ENCODE measurements at places on chromosomes 2 and 18.

- H3K36me3 ChIP-seq = no peaks in the 10 kb centered on the region
- no peak overlapping the region for H3K27ac ChIP-seq
- H3K4me1 ChIP-seq = no peaks in the 10 kb centered on the region
- H3K4me3 ChIP-seq = no peak overlapping the region
- DNase-seq = no peak
These were observed 278.8 kb downstream of the RND3 start for GRCh38 chr2:150208689-150209088.

DNA sequence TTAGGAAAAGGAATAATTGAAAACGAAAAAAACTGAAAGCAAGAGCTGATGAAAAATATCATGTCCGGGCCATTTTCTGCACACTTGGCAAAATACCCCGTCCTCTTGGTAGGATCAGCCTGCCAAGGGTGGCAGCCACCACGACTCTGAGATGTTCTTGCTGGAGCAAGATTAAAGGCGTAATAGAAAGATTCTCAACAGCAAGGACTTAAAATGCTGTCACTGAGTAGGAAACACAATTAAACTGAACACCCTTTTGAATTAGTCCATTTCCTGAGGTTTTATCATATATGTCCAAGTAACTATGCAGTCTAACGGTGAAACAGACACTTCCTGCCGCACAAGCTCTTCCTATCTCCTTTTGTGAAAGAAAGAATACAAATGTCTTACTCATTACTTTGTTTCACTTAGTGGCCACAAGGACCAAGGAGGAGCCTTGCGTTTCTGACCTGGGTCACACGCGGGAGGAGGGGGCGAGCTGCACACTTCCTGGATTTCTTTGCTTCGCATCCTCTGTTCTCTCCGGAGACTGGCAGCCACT is 222.7 kb downstream of the PIEZO2 start:
- H3K4me3 ChIP-seq = no peak overlapping the region
- no peaks in the 10 kb centered on the region for H3K27me3 ChIP-seq
- no peak overlapping the region for H3K27ac ChIP-seq
- no peak for DNase-seq
- no peaks in the 10 kb centered on the region for H3K4me1 ChIP-seq
- no peaks in the 10 kb centered on the region for H3K36me3 ChIP-seq

- no peak overlapping the region for H3K27ac ChIP-seq
- H3K36me3 ChIP-seq = no peaks in the 10 kb centered on the region
- no peaks in the 10 kb centered on the region for H3K4me1 ChIP-seq
- no peak overlapping the region for H3K4me3 ChIP-seq
These were observed 418.3 kb upstream of the CYRIA start for GRCh38 chr2:17083902-17084301.

DNA sequence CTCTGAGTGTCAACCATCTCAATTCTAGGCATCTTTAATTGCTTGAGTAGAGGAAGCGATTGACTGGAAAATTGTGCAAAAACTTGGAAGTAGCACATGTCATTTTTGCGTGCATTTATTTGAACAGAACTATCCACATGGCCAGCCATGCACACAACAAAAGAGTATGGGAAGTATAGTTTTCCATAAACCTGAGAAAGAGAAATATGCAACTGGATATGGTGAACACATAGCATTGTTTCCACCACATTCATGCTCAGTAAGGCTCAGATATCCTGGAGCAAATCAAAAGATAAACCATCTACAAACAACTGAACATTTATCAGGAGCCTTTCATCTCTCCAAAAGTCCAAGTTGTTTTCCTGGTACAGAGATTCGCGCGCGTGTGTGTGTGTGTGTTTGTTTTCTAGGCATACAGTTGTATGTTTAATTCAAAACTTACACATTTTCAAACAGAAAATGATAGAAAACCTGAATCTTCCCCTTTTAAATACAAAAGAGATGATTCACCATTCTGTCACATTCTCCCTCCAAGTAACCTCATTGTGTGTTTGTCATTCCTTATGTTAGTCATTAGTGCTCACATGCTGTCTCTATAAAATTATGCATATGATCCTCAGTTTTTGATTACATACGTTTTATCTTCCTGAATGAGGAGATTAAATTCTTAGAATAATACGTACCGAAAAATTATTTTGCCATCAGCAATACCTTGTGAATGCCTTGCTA is 780.4 kb upstream of the NRXN1 start:
- no peak overlapping the region for H3K4me3 ChIP-seq
- no peak overlapping the region for H3K27ac ChIP-seq
- no peaks in the 10 kb centered on the region for H3K27me3 ChIP-seq
- no peaks in the 10 kb centered on the region for H3K4me1 ChIP-seq
- no peak for DNase-seq

DNA sequence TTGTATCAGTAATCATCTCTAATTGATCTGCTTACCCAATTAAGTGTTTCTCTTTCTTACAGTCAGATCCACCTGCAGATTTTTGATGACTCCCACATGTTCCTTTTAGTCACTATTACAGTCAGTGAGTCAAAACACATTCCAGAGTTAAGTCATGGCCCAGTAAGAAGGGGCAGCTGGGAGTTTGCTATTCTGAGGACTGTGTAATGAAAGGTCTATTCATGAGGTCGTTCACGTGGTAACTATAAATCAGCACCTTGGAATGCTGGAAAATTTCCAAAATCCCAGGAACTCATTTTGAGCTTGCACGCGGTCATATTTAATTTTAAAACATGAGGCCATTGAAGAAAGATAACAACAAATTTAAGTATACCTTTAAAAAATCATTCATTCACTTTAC is 252.5 kb downstream of the XIRP2 start:
- H3K27ac ChIP-seq = no peak overlapping the region
- no peak for DNase-seq
- H3K36me3 ChIP-seq = no peaks in the 10 kb centered on the region
- H3K4me1 ChIP-seq = no peaks in the 10 kb centered on the region

DNA sequence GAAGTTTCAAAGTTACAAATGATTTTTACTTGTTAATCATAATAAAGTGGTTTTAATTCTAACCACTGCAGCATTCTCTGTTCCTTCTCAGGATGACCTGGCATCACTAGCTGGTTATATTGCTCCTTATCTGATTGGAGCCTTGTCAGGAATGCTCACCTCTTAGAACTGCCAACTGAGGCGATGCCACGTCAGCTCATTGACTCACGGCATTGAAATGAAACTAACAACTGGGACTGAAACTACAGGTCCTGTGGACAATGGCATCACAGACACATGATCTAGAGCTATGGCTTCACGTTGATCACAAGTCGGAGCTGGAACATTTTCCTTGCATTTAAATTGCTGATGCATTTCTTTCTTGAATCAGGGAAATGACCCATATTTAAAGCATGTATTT is 54.9 kb upstream of the MAP2 start:
- no peak overlapping the region for H3K27ac ChIP-seq
- no peak overlapping the region for H3K4me3 ChIP-seq
- DNase-seq = no peak
- H3K4me1 ChIP-seq = no peaks in the 10 kb centered on the region
- no peaks in the 10 kb centered on the region for H3K36me3 ChIP-seq
- H3K27me3 ChIP-seq = no peaks in the 10 kb centered on the region

DNA sequence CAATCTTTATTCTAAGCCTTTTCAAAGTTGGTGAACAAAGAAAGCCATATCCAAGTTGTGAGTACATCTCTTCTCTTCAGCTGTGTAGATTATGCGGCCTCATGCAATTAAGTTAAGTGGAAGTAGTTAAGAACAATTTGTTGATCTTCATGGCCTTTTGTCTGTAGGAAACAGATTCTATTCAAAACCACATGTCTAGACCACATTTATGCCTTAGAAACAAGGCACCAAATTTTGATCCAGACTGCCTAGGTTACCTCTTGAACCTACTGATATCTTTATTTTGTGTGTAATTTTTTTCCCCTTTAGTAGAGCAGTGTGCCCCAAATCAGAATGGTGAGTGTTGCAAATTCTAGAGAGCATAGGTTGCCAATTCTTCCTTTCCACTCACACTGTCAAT is 101.6 kb upstream of the CERS6 start:
- H3K27me3 ChIP-seq = no peaks in the 10 kb centered on the region
- H3K36me3 ChIP-seq = no peaks in the 10 kb centered on the region
- H3K27ac ChIP-seq = no peak overlapping the region

- H3K36me3 ChIP-seq = no peaks in the 10 kb centered on the region
- no peaks in the 10 kb centered on the region for H3K4me1 ChIP-seq
- H3K4me3 ChIP-seq = no peak overlapping the region
These were observed 95.3 kb downstream of the GFPT1 start for GRCh38 chr2:69291721-69292120.

- no peaks in the 10 kb centered on the region for H3K27me3 ChIP-seq
- no peak for DNase-seq
- H3K4me1 ChIP-seq = no peaks in the 10 kb centered on the region
- no peaks in the 10 kb centered on the region for H3K36me3 ChIP-seq
These were observed 232.1 kb downstream of the RBM43 start for GRCh38 chr2:151029406-151030157.

DNA sequence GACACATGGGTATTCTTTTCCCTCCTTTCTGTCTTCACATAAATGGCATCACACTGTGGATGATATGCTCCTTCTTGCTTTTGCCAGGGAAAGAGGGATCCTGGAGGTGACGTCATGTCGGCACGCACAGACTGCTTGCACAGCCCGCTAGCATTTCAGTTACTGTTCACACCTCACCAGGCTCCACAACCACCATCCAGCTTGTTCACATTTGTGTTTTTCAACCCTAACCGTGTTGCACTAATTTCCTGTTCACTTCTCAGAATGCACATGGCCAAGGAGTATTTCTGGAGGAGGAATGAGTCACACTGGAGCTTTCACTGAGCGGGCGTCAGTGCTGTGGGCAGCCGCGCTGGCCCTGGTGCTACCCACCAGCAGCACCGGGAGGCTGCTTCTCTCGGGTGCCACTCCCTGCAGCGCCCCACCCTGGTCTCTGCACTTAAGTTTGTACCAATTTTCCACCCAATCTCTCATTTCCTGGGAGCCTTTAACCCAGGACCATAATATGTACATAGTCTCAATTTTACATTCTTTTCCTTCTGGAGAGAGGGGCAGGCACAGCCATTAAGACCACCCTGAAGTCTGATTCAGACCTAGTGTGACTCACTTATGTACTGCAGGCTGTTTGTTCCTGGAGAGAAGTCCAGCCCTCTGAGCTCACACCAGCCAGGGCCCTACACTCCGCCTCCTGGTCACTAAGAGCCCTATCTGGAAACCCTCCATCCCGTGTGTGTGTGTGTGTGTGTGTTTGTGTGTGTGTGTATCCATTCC is 65.1 kb downstream of the MBP start:
- H3K27me3 ChIP-seq = no peaks in the 10 kb centered on the region
- H3K27ac ChIP-seq = peak overlapping the region; percentile 93
- peaks cover 5% of the 10 kb centered on the region for H3K36me3 ChIP-seq
- peak overlapping the region; percentile 14 for H3K4me3 ChIP-seq
- H3K4me1 ChIP-seq = peaks cover 95% of the 10 kb centered on the region

- DNase-seq = no peak
- H3K36me3 ChIP-seq = no peaks in the 10 kb centered on the region
- no peaks in the 10 kb centered on the region for H3K27me3 ChIP-seq
- H3K4me3 ChIP-seq = no peak overlapping the region
- H3K4me1 ChIP-seq = no peaks in the 10 kb centered on the region
These were observed 190.5 kb upstream of the MC4R start for GRCh38 chr18:60563082-60563481.

- H3K36me3 ChIP-seq = no peaks in the 10 kb centered on the region
- H3K27me3 ChIP-seq = no peaks in the 10 kb centered on the region
- H3K4me1 ChIP-seq = peaks cover 44% of the 10 kb centered on the region
- peak; percentile 46 for DNase-seq
These were observed 1.8 kb downstream of the GYPC start for GRCh38 chr2:126657636-126658318.

DNA sequence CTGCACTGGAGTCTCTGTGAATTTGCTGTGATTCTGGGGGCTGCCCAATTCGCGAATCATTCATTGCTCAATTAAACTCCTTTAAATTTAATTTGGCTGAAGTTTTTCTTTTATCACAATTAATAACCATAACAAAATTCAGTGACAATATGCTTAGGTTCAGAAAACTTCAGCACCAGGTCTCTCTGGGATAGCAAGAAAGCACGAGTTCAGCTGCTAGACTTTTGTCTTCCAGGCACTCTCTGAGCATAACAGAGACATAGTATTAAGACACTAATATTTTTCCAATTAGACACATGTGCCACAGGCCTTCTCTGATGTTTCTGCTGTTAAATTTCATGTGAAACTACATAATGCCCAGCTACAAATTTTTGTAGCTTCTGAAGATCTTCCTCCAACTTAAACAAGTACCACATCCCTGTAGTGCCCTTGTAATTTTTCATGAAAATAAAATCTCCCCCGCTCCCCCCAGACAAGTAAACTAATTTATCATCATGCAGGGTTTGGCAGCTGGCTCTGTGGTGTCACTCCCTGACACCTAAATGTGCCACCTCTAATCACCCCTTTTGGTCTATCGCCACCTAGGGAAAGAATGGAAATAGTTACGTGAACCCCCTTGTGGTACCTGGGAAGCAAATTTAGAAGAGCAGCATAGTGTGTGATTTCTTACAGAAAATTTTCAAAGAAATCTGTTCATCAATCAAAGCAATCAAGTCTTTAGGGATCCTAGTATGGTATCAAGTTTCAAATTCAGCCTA is 94.1 kb downstream of the CSRNP3 start:
- H3K27ac ChIP-seq = no peak overlapping the region
- no peak overlapping the region for H3K4me3 ChIP-seq
- H3K36me3 ChIP-seq = no peaks in the 10 kb centered on the region
- no peaks in the 10 kb centered on the region for H3K4me1 ChIP-seq

- H3K27me3 ChIP-seq = peaks cover 17% of the 10 kb centered on the region
- H3K36me3 ChIP-seq = no peaks in the 10 kb centered on the region
- no peak for DNase-seq
- peaks cover 5% of the 10 kb centered on the region for H3K4me1 ChIP-seq
- H3K27ac ChIP-seq = no peak overlapping the region
These were observed 963 bp downstream of the ERFE start for GRCh38 chr2:238159661-238160205.

DNA sequence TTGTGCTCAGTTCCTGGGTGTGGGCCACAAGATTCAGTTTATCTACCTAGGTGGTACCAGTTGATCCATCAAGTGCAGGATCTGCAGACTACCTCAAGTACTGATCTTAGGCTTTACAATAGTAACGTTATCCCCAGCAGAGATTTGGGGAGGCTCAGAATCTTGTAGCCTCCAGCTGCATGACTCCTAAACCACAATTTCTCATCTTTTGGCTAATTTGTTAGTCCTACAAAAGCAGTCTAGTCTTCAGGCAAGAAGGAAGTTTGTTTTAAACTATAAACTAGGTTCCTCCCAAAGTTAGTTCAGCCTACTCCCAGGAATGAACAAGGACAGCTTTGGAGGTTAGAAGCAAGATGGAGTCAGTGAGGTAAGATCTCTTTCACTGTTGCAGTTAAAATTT is 213.5 kb upstream of the PIEZO2 start:
- no peak overlapping the region for H3K4me3 ChIP-seq
- DNase-seq = no peak
- no peaks in the 10 kb centered on the region for H3K27me3 ChIP-seq
- H3K4me1 ChIP-seq = no peaks in the 10 kb centered on the region
- no peaks in the 10 kb centered on the region for H3K36me3 ChIP-seq

DNA sequence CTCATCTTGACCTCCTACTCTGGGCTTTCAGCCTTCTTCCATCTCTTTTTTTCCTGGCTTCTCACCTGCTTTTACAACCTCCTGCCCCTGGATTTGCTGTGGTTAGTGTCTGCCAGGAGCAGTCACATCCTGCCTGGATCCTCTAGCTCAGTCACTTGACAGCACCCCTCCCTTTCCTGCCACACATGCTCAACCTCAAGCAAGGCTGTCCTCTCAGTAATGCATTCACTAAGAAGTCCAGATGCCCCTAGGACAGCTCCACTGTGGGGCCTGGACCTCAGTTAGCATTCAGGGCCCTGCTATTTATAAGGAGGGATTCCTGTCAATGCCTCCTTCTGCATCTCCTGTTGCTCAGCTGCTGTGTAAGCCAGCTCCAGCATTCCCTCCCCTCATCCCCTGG is 275.5 kb downstream of the SMAD2 start:
- H3K4me3 ChIP-seq = no peak overlapping the region
- no peaks in the 10 kb centered on the region for H3K36me3 ChIP-seq
- H3K27me3 ChIP-seq = no peaks in the 10 kb centered on the region
- H3K27ac ChIP-seq = no peak overlapping the region
- no peaks in the 10 kb centered on the region for H3K4me1 ChIP-seq
